A549 treated with dexamethasone at 1 μM for 4 hours (cell line): ENCODE measurements at places on chromosomes 2 and 18. TPM values are rescaled to one million over a fixed set of nuclear protein-coding genes. Genes with fewer than 3 reads are reported as not detected.

CDK15 gene
- not detected in 5 replicates for total RNA-seq

USP34 gene
- 48.6 to 57.8 TPM (median 57.5 TPM) in 5 replicates for total RNA-seq

FAM117B gene
- 1.7 to 2.6 TPM (median 2.2 TPM) in 5 replicates for total RNA-seq

ZNF638 gene
- total RNA-seq: 62.3 to 72.8 TPM (median 66.6 TPM) in 5 replicates

IL36A gene
- total RNA-seq: not detected in 5 replicates

LYPD1 gene
- 12.9 to 22.5 TPM (median 16.1 TPM) in 5 replicates for total RNA-seq

SKA1 gene
- total RNA-seq: 12.4 to 15.3 TPM (median 13.4 TPM) in 5 replicates

TPO gene
- total RNA-seq: 0.12 to 0.20 TPM (median 0.17 TPM) in 4 of 5 replicates, not detected in the other

IL37 gene
- total RNA-seq: 0.23 TPM in 1 of 5 replicates, not detected in the others

PHLPP1 gene
- 6.7 to 10.1 TPM (median 8.6 TPM) in 5 replicates for total RNA-seq

PLCL1 gene
- total RNA-seq: 0.02 TPM in 1 of 5 replicates, not detected in the others

KCNJ13 gene
- not detected in 5 replicates for total RNA-seq

ACADL gene
- total RNA-seq: 0.06 to 0.14 TPM (median 0.07 TPM) in 3 of 5 replicates, not detected in the others

TCF23 gene
- not detected in 5 replicates for total RNA-seq

TTR gene
- total RNA-seq: 0.11 to 0.13 TPM in 2 of 5 replicates, not detected in the others

MAL gene
- 0.11 to 0.32 TPM (median 0.24 TPM) in 4 of 5 replicates, not detected in the other for total RNA-seq

IL1RN gene
- total RNA-seq: 0.30 to 0.54 TPM (median 0.37 TPM) in 5 replicates

DAW1 gene
- total RNA-seq: 2.3 to 3.0 TPM (median 2.4 TPM) in 5 replicates

B4GALT6 gene
- 5.3 to 8.0 TPM (median 7.1 TPM) in 5 replicates for total RNA-seq

LRRC30 gene
- not detected in 5 replicates for total RNA-seq

MC4R gene
- not detected in 5 replicates for total RNA-seq

QPCT gene
- total RNA-seq: 20.1 to 22.8 TPM (median 21.9 TPM) in 5 replicates

SPHKAP gene
- total RNA-seq: 0.01 TPM in 1 of 5 replicates, not detected in the others
